ENCODE measurements at places on chromosomes 5 and 9. TPM values are rescaled to one million over a fixed set of nuclear protein-coding genes. Genes with fewer than 3 reads are reported as not detected.

SLCO6A1 gene
- not detected for total RNA-seq

BNC2 gene
- total RNA-seq, result 14.5 TPM

SLC6A19 gene
- total RNA-seq, result not detected

SLC45A2 gene
- total RNA-seq, result 0.17 TPM

DIPK1B gene
- total RNA-seq, result 2.9 TPM

ZFYVE16 gene
- 26.7 TPM for total RNA-seq

DDX4 gene
- total RNA-seq, result not detected

BTNL9 gene
- total RNA-seq, result not detected

ISOC1 gene
- total RNA-seq, result 11.6 TPM

DNM1 gene
- 1.9 TPM for total RNA-seq

DNAI1 gene
- total RNA-seq, result 0.03 TPM

ZNF483 gene
- 1.6 TPM for total RNA-seq

FAM78A gene
- total RNA-seq, result 0.69 TPM

SLC9A3 gene
- 0.86 TPM for total RNA-seq

EIF4E1B gene
- total RNA-seq, result not detected

PRR7 gene
- 11.4 TPM for total RNA-seq

IFNA2 gene
- not detected for total RNA-seq

ADAMTS19 gene
- 0.33 TPM for total RNA-seq

HARS2 gene
- total RNA-seq, result 28.0 TPM

BTNL3 gene
- not detected for total RNA-seq

SLC22A4 gene
- total RNA-seq, result 0.78 TPM

MYO10 gene
- total RNA-seq, result 58.3 TPM

SLC36A2 gene
- not detected for total RNA-seq

PCDHA1 gene
- total RNA-seq, result not detected

KIF4B gene
- total RNA-seq, result under 0.01 TPM

OMD gene
- total RNA-seq, result 1.2 TPM

TMEM215 gene
- not detected for total RNA-seq

BTNL8 gene
- total RNA-seq, result not detected

COL15A1 gene
- 229 TPM for total RNA-seq

SOWAHA gene
- under 0.01 TPM for total RNA-seq

SOX30 gene
- total RNA-seq, result not detected

HTR1A gene
- total RNA-seq, result not detected

HAVCR1 gene
- total RNA-seq, result not detected

PFN3 gene
- not detected for total RNA-seq

RNF14 gene
- 135 TPM for total RNA-seq

NELFB gene
- 59.5 TPM for total RNA-seq

IARS1 gene
- total RNA-seq, result 355 TPM

SPATA31E1 gene
- total RNA-seq, result not detected

EGFLAM gene
- 2.9 TPM for total RNA-seq

CDX1 gene
- 0.91 TPM for total RNA-seq
